Nucleus accumbens (tissue), 56 donors: ENCODE measurements at places on chromosomes 2 and 18.

- no peak for DNase-seq
These were observed 42.1 kb upstream of the GLS start for GRCh38 chr2:190838492-190838910.

GRCh38 chr2:64260817-64261216, 116.6 kb upstream of the PELI1 start:
- no peak for DNase-seq

- no peak for DNase-seq
These were observed 5.5 kb downstream of the PXDN start for GRCh38 chr2:1738646-1739302.

DNA sequence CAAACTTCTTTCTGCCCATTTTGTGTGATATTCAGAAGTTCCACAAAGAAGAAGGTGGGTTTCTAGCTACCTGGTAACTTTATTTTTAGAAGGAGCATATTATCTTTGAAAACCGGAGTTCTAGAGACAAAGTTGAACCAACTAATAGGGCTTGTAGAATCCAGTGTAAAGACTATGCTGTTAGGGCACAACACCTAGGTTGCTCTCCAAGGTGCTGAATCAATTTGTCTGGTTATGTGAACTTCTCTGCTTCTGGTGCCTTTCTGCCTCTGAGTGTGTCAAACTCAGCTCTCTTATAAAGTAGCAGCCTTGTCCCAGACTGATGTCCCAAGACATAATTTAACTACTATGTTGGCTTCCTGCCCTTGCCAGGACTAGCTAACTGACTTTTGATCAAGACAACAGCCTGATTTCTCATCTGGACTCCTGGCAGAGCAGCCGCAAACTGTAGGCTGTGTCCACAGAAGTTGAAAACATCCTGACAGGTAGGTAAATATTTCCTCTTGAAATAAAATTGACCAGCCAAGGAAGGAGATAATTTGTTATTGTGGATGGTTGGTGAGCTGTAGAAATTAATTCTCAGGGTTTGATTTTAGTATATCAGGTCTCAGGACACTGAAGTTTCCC, 119.4 kb downstream of the CYRIA start:
- DNase-seq = no peak

GRCh38 chr18:69946608-69947155, 991 bp downstream of the CD226 start:
- DNase-seq = no peak

GRCh38 chr2:54494087-54494486, 38.0 kb downstream of the SPTBN1 start:
- no peak for DNase-seq

GRCh38 chr2:190576573-190576972, 42.1 kb upstream of the NEMP2 start:
- DNase-seq = no peak

DNA sequence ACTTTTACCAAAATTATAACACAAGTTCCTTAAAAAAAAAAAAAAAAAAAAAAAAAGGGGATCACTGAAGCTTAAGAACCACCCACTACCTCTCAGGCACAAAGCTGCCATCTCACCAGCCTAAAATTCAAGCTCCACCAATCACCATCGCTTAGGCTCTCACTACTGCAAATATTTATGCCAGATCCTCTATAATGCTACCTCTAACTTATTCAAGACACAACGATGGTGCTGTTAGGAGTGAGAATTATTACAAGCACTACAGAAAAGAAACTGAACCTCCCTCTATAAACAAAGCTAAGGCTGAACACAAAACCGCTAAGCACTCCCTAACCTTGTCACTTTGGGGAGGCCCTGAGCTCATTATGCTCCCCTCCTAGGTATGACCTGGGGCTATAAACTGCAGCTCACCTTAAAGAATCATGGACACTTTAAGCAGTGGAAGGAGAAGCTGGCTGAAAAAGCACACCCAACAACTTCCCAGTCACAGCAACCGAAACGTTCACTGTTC, 3.6 kb downstream of the FZD5 start:
- no peak for DNase-seq

DNA sequence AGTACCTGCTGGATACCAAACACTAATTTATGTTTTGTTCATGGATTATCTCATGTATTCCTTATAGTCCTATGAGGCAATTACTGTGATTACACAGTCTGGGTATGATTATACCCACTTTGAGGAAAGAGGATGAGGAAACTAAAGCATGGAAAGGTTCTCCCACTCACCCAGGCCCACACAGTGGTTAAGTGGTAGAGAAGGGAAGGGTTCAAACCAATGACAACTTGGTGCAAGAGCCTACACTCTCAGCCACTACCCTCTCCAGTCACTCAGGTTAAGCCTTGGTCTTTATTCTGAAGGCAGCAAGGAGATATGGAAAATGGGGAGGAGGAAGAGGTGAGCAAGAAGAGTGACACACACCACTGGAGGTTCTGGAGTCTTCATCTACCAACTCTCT, 64.5 kb upstream of the PPP1CB start:
- DNase-seq = no peak
